Central memory CD8-positive, alpha-beta T cell (primary cell): ENCODE measurements at places on chromosomes 11 and 22.

DNA sequence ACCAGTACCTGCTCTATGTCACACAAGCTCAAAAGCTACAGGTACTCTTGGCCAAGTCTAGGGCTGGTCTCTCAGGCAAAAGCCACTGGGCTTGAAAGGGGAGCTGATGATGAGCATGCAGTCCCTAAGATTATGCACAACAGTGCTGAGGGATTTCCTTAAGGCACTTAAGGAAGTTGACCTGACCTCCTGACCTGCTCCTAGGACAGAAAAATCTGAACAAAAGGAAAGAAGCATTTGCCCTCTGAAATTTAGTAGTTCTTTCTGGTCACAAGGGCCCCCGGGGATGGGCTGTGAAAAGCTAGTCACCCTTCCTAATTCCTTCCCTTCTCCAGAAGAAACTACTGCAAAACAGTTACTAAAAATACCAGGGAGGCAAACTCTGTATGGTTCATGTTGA is 83.6 kb upstream of the PHOX2A start:
- H3K27me3 ChIP-seq: no peaks in the 10 kb centered on the region
- peaks cover 2% of the 10 kb centered on the region for H3K36me3 ChIP-seq
- H3K4me3 ChIP-seq: no peak overlapping the region
- no peak for DNase-seq
- no peaks in the 10 kb centered on the region for H3K4me1 ChIP-seq

DNA sequence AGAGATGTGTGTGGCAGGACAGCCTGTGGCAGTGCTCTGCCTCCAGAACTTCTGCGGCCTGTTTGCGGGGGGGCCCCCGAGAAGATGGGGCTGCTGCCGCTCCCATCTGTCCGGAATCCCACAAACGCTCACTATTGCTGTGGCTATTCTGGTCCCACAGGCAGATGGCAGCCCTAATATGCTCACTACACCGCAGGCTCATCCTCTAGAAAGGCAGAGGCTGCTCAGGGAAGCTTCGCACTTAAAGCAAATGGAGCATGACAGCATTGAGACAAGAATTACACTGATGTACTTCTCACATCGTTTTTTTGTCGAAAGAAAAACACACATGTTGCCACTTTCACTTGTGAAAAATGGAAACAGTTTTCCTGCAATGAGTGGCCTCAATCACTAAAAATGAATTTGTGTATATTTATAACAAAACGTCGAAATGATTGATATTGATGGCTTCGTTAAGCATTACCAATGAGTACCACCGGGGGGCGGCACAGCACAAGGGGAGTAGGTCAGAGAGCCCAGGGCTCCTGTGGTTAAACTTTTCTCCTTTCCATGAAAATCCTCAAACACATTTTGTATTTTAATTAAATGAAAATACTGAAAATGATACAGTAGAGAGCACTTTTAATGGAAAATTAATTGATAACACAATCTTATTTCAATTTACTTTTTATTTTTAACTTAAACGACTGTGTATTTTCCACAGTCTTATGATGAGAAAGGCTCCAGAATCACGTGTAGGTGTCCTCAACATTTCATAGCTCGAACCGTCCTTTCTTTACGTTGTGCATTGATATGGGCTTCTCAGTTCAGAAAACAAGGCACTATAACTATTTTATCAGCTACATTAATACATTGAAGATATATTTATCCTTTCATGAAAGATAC is 69.1 kb downstream of the CTTN start:
- H3K27me3 ChIP-seq: peaks cover 33% of the 10 kb centered on the region
- H3K27ac ChIP-seq: no peak overlapping the region

GRCh38 chr22:50622723-50623327 is 5.1 kb downstream of the ARSA start:
- H3K27ac ChIP-seq: peak overlapping the region; percentile 90

DNA sequence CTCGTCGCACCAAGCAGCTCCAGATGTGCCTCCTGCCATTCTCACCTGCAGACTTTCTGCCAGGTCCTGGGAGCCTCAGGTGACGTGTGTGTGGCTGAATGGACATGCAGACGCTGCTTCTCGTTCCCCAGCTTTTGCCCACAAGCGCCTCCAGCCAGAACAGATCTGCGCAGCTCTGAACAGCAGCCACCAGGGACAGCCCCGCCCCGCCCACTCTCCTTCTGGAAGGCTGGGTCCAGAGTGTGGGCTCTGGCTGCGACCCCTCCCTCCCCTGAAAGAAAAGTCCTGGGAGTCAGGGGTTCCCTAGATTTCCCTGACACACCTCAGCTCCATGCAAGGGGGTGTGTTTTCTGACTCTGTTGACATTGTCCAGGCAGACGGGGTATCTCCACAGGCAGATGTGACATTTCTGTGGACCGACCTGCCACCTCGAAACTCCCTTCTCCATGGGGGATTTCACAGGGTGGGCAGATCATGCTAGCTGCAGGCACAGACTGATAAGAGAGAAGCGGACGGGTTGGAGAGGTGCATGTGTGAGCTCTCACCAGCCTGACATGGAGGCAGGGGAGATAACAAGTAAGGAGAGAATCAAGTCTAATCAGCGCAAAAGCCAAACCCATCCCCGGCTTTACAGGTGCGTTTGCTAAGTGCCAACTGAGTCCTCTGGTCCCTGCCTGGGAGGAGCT is 19.8 kb downstream of the SLCO2B1 start:
- no peak overlapping the region for H3K27ac ChIP-seq
- H3K27me3 ChIP-seq: no peaks in the 10 kb centered on the region
- H3K4me3 ChIP-seq: no peak overlapping the region
- peaks cover 16% of the 10 kb centered on the region for H3K4me1 ChIP-seq
- DNase-seq: no peak
- H3K36me3 ChIP-seq: no peaks in the 10 kb centered on the region

- peaks cover 22% of the 10 kb centered on the region for H3K27me3 ChIP-seq
- no peak overlapping the region for H3K4me3 ChIP-seq
- DNase-seq: no peak
- no peaks in the 10 kb centered on the region for H3K4me1 ChIP-seq
Measured at GRCh38 chr22:32216911-32217310, 12.0 kb upstream of the RFPL2 start.

DNA sequence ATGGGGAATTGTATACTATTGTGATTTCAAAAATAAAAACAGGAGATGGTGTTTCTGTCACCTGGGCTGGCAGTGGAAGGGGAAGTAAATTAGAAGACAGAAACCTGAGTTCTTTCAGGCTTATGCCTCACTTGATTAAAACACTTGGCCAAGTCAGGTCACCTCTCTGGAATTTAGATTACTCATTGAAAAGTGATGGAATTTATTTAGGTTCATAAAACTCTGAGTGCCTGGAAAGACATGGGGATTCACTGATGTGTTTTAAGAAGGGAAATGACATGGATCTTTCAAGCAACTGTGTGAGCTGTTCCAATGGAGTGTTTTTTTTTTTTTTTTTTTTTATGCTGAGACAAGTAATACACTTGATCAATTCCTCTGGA is 400.1 kb downstream of the TMEM135 start:
- no peak for DNase-seq
- H3K27ac ChIP-seq: no peak overlapping the region
- H3K36me3 ChIP-seq: no peaks in the 10 kb centered on the region
- H3K4me3 ChIP-seq: no peak overlapping the region

- peaks cover 15% of the 10 kb centered on the region for H3K27me3 ChIP-seq
- H3K4me1 ChIP-seq: peaks cover 37% of the 10 kb centered on the region
- H3K36me3 ChIP-seq: peaks cover 6% of the 10 kb centered on the region
- no peak overlapping the region for H3K4me3 ChIP-seq
- DNase-seq: peak; percentile 56
Measured at GRCh38 chr11:57480409-57481137, 20.2 kb downstream of the RTN4RL2 start.

DNA sequence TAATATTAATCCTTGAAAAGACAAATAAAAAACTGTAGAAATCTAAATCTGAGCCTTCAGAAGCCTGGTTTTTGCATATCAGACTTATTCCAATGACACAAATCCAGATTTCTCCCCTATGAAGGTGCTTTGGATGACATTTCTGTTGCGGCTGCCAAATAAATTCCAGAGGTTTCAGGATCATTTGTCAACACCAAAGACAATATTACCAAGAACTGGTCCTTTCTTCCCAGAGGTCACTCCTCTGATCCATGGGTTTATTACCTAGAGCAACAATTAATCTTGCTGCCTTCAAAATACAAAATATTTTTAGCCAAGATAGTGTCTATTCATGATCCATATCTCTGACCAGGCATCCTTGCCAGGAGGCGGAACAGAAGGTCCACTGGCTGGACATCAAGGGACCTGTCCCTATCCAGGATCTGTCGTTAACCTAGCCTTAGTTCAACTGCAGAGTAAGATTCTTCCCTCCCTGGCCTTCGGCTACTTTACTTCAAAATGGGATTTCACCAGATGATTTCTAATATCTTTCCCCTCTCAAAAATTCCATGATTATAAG is 4.9 kb downstream of the CADM1 start:
- H3K27me3 ChIP-seq: peaks cover 12% of the 10 kb centered on the region
- no peaks in the 10 kb centered on the region for H3K4me1 ChIP-seq
- H3K27ac ChIP-seq: no peak overlapping the region
- no peak overlapping the region for H3K4me3 ChIP-seq
- peaks cover 5% of the 10 kb centered on the region for H3K36me3 ChIP-seq
- DNase-seq: no peak

- H3K4me1 ChIP-seq: no peaks in the 10 kb centered on the region
- no peak overlapping the region for H3K4me3 ChIP-seq
- DNase-seq: no peak
- H3K36me3 ChIP-seq: no peaks in the 10 kb centered on the region
Measured at GRCh38 chr22:41367680-41368542, 13.8 kb upstream of the TEF start.

GRCh38 chr22:47277531-47277930 is 515.1 kb downstream of the TBC1D22A start:
- no peak overlapping the region for H3K27ac ChIP-seq
- no peaks in the 10 kb centered on the region for H3K4me1 ChIP-seq
- peaks cover 44% of the 10 kb centered on the region for H3K27me3 ChIP-seq
- H3K36me3 ChIP-seq: no peaks in the 10 kb centered on the region
- DNase-seq: no peak
- H3K4me3 ChIP-seq: no peak overlapping the region

DNA sequence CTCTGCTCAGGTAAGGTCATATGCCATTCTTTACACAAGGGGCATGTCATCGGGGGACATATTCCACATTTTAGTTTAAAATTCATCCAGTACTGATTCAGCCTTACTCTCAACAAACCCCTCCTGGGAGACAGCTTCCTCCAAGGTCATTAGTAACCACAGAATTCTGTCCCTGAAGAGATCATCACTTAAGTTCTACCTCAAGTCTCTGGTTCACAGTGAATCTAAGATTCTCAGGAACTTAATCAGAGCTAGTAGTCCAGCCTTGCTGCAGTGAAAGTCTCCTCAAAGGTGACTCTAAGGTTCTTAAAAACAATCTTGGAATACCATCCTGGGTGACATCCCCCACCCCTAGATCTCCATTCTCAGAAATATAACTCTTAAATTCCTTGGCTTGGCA is 18.9 kb upstream of the GDPD4 start:
- H3K27ac ChIP-seq: no peak overlapping the region
- DNase-seq: no peak
- no peaks in the 10 kb centered on the region for H3K27me3 ChIP-seq
- H3K4me1 ChIP-seq: no peaks in the 10 kb centered on the region

DNA sequence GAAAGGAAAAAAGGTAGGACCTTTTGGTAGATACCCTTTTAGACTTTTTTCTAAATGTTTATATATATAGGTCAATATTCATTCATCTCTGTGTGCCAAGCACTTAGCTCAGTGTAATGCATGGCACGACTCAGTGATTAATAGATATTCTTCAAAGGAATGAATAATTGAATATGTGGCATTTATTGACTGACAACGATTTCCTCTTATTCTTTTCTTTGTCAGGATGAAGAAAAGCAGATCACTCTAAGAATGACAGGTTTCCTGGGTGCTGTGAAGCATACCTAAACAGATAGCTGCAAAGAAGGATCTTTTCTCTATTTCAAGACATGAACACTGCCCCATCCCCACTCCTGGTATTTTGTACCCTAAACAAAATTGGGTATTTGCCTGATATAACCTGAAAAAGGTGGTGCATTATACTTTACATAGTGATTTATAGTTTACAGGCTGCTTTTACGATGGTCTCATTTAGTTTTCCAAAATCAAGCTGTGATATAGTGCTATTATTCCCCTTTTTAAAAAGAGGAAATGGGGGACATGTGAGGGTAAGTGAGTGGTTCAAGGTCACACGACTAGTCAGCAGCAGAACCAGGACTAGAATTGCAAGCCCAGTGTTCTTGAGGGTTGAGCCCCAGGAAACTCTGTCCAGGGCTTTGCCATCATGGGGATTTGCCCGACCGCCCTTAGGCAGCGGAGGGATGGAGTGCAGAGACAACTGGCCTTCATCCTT is 32.9 kb upstream of the CLMP start:
- H3K4me3 ChIP-seq: no peak overlapping the region
- H3K36me3 ChIP-seq: no peaks in the 10 kb centered on the region
- H3K27ac ChIP-seq: no peak overlapping the region
- H3K4me1 ChIP-seq: peaks cover 3% of the 10 kb centered on the region

DNA sequence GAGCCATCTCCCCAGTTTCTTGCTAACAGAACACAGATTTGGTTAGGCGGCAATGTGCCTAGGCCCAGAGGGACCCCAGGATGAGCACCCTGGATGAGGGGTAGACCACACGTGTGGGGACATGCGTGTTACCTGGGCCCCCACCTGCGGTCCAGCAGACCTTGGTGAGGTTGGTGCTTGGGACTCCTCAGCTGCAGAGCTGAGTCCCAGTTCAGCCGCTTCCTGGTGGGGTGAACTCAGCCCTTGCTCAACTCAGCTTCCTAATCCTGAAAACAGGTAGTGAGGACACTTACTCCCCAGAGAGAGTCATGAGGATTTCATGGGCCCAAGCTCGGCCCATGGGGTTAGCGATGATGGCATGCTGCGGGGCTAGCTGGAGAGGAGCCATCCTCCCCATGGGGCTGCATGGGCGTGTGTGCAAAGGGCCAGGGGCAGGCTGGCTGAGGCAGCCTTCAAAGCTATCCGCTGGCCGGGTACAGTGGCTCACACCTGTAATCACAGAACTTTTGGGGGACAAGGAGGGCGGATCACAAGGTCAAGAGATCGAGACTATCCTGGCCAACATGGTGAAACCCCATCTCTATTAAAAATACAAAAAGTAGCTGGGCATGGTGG is 46.9 kb upstream of the SHISAL1 start:
- H3K27me3 ChIP-seq: peaks cover 55% of the 10 kb centered on the region
- H3K4me3 ChIP-seq: no peak overlapping the region

- peaks cover 4% of the 10 kb centered on the region for H3K36me3 ChIP-seq
- peaks cover 68% of the 10 kb centered on the region for H3K4me1 ChIP-seq
- peak overlapping the region; percentile 35 for H3K27ac ChIP-seq
- no peak for DNase-seq
- no peaks in the 10 kb centered on the region for H3K27me3 ChIP-seq
- no peak overlapping the region for H3K4me3 ChIP-seq
Measured at GRCh38 chr22:40198733-40199132, 21.0 kb downstream of the TNRC6B start.

- no peaks in the 10 kb centered on the region for H3K27me3 ChIP-seq
- peak overlapping the region; percentile 51 for H3K27ac ChIP-seq
- no peak overlapping the region for H3K4me3 ChIP-seq
- H3K4me1 ChIP-seq: peaks cover 55% of the 10 kb centered on the region
Measured at GRCh38 chr11:108278546-108278945, 55.7 kb downstream of the ATM start.

- DNase-seq: peak; percentile 23
- peaks cover 45% of the 10 kb centered on the region for H3K4me1 ChIP-seq
- H3K27ac ChIP-seq: peak overlapping the region; percentile 88
- H3K36me3 ChIP-seq: peaks cover 5% of the 10 kb centered on the region
- H3K27me3 ChIP-seq: no peaks in the 10 kb centered on the region
Measured at GRCh38 chr11:122656073-122656630, 630 bp downstream of the UBASH3B start.

GRCh38 chr11:6413791-6414201 is 5.1 kb downstream of the APBB1 start:
- peaks cover 4% of the 10 kb centered on the region for H3K36me3 ChIP-seq
- no peak overlapping the region for H3K4me3 ChIP-seq
- no peaks in the 10 kb centered on the region for H3K27me3 ChIP-seq
- H3K27ac ChIP-seq: no peak overlapping the region
- DNase-seq: no peak
- H3K4me1 ChIP-seq: peaks cover 10% of the 10 kb centered on the region
